ENCODE measurements at places on chromosomes 6 and 20.

DNA sequence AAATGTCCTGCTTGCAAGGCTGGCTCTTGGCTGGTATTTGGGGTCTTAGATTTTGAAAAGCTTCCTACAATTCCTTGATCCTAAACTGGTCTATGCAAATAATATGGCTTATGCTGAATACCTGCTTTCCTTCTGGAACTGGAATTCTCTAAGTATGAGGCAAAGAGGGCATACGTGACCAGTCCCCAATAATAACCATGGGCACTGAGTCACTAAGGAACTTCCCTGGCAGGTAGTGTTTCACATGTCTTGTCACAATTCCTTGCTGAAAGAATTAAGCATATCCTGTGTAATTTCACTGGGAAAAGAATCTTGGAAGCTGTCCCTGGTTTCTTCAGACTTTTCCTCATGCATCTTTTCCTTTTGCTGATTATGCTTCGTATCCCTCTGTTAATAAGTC is 106.5 kb downstream of the MMS22L start:
- no peak for DNase-seq

DNA sequence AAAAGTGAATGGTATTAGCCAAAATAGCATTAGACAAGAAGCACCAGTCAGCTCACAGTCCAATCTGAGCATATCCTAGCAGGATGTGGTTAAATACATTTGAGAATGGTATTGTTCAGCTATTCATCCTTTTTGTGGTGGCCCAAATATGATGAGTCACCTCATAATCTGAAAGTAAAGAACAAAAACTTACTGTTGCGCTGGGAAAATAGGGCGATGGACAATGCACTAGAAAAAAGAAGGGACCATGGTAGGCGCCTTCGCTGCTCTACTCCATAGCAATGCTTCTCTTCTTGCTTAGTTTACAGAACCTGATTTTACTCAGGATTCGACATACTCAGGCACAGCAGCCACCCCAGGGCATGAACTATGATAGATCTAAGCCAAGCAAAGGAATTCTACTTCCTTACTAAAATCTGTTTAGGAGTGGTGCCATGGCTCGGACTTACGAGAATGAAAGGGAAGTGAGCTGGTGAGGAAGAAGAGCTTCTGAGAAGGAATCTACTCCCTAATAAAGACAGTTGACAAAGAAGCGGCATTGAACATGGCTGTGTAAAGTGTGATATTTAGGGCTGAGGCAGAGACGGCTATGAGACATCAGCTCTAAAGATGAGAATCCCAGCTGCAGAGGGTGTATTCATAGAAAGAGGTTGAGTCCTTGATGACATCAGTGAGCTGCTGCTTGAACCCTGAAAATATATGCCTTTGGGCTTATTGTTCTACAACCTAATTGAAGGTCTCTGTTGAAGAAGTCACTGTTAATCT is 16.6 kb upstream of the FBXO9 start:
- DNase-seq = no peak

DNA sequence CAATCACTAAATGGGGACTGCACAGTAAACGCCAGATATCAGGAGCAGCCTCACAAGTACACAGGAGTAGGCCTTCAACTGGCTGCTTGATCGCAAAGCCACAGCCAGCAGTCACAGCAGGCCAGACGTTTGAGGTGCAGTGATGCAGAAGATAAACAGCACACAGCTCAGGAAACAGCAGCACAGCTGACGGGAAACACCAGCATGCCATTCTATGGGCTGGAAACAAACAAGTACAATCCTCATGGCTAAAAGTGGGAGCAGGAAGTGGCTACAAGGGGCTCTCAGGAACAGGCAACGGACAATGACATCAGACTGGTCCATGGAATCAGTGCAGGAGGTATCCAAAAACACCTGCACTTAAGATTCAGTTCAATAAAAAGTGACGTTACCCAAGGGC is 111.0 kb downstream of the DTNBP1 start:
- no peak for DNase-seq

DNA sequence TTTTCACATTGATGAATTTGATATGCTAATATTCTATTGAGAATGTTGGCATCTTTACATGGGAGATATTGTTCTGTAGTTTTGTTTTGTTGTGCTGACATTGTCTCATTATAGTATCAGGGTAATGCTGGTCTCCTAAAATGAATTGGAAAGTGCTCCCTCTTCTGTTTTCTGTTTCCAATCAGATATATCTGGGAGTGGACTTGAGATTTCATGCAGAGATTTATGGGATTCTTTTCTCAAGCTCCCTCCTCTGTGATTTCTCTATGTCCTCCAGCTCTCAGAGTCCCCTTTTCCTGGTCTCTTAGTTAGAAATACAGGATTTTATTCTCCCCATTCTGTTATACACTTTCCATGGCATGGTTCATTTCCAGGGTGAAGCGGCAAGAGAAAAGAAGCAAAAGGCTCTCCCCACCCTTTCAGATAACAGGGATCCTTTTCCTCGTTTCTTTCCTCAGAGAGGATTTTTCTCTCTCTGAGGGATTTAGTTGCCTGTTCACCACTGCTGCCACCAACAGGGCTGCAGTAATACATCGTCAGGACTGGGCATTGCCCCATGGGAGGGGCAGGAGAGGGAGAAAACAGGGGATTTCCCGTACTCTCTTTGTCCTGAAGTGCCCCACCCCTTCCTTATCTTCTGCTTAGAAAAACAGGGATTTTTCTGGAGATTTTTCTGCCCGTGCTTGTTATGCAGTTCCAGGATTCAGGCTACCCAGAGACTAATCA is 59.3 kb upstream of the STMND1 start:
- no peak for DNase-seq

GRCh38 chr6:130252527-130253237 is 29.9 kb upstream of the SAMD3 start:
- no peak for DNase-seq

- no peak for DNase-seq
These were observed 397.1 kb downstream of the ESR1 start for GRCh38 chr6:152204591-152204990.

DNA sequence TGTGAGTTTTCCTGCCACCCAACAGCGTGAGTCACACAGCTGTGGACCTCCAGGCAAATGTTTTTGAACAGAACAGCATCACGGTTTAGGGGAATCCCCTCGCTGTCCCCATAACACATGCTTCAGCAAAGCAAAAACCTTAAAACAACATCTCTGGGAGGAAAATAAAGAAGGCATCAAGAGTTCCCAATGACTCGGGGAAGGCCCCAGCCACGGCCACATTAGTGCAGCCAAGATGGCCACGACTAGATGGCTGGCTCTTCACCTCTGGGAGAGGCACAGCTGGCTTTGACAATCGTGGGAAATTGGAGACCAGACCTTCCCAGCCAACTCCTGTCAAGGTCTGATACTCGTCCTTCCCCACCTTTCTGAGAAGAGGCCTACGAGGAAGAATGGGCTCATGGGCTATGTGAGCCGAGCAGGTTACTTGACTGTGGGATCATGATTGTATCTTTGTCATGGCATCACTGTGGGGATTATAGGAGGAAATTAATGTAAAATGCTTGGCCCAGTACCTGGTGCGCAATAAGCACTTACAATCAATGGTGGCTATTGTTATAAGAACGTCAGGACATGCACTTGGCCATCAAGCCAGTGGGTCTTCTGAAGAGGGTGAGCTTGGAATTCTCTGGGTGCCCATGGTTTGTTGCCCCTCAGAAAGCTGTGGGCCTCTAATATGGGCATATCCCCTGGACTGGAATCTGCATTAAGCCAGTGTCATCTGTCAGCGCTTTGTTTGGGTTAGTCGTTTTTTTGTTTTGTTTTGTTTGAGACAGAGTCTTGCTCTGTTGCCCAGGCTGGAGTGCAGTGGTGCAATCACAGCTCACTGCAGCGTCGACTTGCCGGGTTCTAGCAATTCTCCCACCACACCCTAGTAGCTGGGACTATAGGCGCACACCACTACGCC is 43.6 kb downstream of the FGD2 start:
- no peak for DNase-seq

Data from NCI-H1105 (cell line).